Activated T-helper 1 cell treated with Interleukin-2 at 50 U/mL for 16 hours (primary cell): ENCODE measurements at places on chromosomes 5 and 9.

DNA sequence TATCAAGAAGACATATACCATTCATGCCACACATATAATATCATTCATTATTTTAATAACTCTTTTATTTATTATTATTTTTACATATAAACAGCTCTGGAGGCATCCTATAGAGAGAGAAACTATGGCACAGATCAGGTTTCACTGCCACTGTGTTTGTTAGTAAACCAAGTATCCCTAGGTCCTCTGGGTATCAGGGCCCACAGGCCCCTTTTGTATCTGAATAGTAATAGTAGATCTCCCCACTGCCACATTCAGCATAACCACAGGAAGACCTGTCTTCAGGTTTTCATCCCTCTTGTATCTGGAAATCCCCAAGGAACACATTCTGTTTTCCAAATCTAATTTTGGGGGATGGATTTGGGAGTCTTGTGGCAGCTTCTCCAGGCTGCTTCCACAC, 94.0 kb downstream of the SPATA31D1 start:
- DNase-seq, result no peak

DNA sequence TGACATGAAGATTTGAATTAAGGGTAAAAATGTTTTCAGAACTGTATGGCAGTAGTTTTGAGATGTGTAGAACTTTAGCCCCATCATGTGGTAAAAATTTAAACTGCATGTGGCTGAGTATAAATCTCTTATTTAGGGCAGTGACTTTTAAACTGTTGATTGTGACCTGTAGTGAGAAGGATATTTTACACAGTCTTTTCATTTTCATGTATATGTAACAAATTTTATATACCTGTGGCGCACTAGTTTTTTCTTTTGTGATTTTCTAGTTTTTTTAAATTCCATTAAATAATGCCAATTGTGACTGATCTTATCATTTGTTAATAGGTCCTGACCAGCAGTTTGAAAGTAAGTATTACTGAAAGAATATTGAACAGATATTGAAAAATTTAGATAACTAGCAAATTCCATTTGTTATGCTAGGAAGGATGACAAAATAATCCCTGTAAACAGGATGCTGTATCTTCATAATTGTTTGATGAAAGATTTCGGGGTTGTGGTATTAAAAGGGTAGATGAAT, 47.2 kb downstream of the GPBP1 start:
- DNase-seq, result no peak

- no peak for DNase-seq
Measured at GRCh38 chr9:14205463-14205862, 108.5 kb downstream of the NFIB start.

GRCh38 chr5:120139039-120139438, 325.1 kb upstream of the PRR16 start:
- no peak for DNase-seq

GRCh38 chr9:74643303-74643923, 146.3 kb downstream of the RORB start:
- no peak for DNase-seq

GRCh38 chr5:32814141-32814540, 103.0 kb downstream of the NPR3 start:
- no peak for DNase-seq

DNA sequence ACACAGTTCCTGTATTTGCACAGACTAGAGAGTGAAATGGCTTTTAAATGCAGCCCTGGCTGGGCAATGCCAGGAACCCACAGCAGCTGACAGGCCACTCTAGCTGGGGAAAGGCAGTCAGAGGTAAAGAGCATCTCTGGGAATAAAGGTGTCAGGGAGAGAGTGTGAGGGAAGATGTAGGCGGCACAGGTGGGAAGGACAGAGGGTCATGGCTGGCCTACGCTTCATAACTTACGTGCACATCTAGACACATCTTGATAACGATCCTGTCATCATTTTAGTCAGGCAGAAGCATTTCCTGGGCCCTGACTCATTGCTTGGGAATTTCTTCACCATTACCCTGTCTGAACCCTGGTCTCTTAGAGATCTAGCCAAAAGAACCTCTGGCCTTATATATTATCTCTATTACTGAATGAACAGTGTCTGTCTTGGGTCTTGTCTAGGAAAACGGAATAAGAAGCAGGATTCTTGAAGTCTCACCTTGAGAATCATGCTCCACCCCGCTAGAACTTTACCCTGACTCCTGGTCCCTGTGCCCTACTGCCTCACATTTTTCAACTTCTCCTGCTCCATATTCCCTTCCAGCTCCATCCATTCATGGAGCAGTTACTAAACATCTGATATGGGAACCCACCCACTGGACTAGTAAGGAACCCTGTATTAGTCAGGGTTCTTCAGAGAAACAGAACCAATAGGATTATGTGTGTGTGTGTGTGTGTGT, 106.4 kb upstream of the ELL2 start:
- no peak for DNase-seq

- no peak for DNase-seq
Measured at GRCh38 chr5:13783726-13784125, 160.8 kb downstream of the DNAH5 start.
